ENCODE measurements at places on chromosomes 11 and 22.

DNA sequence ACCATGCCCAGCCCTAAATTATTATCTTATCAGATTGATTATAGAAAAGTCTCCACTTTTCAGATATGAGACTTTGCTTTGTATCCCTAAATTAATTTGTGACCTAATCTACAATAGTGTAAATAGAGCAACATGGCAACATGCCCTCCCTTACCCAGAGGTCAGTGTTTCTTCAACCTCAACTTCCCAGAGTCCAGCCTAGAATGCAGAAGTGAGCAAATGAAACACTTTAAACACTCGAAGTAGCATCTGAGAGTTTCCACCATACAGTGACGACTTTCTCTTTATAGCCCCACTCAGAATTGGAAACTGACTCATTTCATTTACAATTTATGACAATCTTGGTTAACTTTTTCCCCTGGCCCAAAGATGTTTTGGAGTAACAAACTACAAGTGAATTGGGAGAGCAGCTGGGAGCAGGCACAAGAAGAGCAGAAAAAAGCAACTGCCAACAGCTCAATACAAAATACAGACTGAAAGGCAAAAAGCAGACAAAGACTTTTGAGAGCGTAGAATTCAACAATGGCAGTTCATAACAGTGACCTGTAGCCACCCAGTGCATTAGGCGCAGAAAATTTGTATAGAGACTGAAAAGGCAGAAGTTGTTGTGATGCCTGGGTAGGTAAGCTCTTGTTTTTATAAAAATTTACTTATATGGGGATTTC lies 10.1 kb upstream of the BLID start:
- no peak for DNase-seq

GRCh38 chr11:120040151-120040840 lies 97.6 kb downstream of the TRIM29 start:
- DNase-seq = no peak

DNA sequence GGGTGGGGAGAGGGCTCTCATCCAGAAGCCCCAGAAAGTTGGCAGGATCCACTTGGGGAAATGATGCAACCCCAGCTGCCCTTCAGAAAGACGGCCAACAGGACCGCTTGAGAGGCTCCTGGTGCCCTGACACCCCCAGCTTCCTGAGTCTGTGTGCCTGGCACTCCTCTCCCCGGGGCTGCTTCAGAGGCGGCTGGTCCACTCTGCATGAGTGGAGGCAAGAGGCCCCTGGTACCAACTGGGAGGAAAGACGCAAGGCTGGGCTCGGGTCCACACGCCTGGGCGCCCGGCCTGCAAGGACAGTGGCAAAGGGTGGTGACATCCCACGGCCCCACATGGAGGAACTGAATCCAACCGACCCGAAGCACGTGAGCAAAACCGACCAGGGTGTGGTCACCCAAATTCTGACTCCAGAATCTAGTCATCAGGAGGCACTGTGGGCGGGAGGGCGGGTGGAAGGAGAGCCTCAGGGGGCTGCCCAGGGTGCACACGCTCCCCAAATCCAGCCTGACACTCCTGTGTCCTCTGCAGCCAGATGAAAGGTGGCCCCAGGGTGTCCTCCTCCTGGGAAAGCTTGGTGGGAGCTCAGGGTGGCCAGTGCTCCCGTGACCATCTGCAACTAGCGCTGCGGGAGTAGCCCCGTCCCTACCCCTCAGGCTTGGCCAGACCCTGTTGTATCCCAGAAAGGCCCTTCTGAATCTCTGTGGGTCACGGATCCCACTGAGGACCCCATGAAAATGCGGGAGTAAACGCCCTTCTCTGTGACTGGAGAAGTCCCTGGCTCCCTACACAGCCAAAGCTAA lies 3.7 kb downstream of the RNH1 start:
- DNase-seq = no peak

GRCh38 chr11:26025676-26026075 lies 306.3 kb upstream of the ANO3 start:
- no peak for DNase-seq

GRCh38 chr11:115267238-115267781 lies 236.9 kb downstream of the CADM1 start:
- no peak for DNase-seq

DNA sequence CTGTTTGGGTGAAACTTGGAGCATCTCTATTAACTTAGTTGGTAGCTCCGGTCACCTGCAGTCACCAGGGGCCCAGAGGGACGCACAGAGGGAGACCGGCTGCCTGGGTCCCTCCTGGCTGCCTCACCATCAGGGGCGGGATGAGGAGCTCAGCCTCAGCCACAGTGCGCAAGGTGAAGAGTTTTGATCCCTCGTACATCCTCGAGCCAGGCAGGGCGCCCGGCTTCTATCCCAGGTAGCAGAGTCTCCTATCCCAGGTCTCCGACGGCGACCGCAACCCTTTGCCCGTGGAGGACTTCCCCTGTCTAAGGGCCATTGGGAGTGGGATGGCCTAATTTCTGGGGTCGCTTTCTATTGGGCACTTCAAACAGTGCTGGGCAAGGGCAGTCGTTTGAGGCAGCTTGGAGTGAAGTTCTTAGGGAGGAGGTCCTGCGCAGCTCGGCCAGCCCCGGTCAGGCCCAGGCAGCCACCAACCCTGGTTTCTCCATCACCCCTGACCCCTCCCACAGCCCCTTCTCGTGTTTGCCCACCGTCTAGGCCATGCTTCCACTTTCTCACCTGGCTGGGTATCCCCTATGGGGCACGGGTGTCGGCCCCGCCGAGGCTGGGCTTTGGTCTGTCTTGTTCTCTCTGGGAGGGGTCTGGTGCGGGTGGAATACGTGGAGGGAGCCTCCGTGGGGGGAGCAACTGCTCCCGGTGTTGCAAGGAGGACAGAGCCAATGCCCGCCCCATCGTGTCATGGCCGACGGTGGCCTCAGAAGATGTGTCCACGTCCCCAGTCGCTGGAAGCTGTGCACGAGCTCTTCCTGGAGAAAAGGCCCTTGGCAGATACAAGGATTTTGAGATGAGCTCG lies 3.6 kb upstream of the MRGPRG start:
- no peak for DNase-seq

DNA sequence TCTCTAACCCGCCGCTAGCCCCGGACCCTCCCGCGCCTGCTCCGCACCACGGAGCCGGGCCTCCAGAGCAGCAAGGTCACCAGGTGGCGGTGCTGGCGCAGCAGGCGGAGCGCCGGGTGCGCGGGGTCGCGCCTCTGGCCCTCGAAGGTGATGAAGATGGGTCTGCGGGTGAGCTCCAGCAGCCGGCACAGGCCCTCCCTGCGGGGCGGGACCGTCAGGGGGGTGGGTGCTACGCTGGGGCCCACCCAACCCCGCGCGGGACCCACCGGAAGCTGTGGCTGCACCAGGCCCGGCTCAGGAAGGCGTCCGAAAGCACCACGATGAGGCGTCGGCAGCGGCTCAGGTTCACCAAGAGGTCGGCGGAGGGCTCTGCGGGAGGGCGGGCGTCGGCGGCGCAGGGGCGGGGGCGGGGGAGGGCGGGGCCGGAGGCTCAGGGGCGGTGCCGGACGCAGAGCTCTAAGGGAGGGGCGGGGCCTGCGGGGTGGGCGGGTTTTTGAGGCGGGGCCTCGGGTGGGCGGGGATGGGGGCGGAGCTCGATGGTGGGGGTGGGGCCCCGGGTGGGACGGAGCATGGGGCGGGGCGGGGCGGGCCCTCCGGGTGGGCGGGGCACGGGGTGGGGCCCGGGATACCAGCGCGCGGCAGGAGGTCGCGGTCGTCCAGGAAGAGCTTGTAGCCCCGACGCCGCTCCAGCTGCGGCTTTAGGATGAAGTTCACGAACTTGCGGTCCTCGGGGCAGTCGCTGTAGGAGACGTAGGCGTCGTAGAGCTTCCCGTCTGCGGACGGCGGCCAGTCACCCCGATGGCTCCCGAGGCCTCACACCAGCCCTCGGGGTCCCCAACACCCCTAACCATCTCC lies 7.8 kb downstream of the SIGIRR start:
- DNase-seq = peak; percentile 90

GRCh38 chr11:112269139-112269538 lies 8.5 kb upstream of the PLET1 start:
- no peak for DNase-seq

DNA sequence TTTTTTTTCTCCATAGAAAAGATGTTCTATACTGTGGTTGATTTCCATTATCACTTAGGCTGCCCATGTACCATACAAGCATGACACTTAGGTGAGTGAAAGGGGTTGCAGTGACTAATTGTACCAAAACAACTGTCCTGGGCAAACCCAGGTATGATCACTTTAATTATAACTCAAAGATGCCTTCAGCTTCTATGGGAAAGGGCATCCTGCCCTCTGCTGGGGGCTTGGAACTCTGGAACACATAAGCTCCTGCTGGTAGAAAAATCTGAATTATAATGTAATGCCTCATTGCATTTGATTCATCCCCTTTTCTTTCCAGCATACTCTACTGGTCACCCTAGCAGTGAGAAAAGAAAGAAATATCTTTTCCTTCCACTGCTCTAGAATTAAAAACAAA lies 206.3 kb downstream of the DDX10 start:
- DNase-seq = peak; percentile 45

DNA sequence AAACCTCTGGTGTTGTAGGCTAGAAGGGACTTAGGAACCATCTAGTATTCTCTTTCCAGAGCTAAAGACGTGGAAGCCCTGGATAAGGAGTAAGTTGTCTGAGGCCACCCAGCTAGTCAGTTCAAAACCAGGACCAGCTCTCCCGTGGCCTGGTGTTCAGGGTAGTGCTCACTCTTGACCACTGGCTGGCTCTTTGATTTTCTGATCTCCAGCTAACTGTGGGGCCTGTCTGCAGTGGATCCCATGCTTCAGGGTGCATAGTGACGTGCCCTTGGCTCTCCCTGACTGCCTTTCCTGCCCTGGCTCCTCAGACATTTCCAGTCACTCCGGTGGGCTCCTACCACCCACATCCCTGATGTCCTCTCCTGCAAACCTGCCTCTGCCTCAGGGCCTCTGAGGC lies 1.3 kb downstream of the CLMP start:
- no peak for DNase-seq

DNA sequence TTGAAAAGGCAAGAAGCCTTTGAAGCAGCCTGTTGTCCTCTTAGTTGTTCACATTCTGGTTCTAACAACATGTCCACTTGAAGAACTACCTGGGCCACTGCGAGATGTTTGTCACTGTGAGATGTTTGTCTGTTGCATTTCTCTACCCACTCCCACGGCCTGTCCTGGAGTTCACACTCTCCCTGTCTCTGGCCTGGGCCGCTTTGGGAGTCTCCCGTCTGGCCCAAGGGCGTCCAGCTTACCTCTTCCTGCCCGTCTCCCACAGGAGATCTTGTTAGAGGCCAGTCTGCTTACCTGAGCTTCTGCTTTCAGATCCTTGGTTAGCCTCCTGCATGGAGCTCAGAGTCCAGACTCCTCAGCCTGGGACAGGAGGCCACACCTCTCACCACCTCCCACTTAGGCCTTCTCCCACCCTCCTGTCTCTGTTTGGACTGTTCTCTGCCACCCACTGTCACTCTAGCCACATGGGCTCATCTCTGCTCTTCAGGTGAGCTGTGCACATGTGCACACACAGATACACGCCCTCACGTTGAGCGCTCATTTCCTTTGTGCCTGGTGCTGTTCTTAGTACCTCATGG lies 66.0 kb downstream of the TBC1D22A start:
- no peak for DNase-seq

DNA sequence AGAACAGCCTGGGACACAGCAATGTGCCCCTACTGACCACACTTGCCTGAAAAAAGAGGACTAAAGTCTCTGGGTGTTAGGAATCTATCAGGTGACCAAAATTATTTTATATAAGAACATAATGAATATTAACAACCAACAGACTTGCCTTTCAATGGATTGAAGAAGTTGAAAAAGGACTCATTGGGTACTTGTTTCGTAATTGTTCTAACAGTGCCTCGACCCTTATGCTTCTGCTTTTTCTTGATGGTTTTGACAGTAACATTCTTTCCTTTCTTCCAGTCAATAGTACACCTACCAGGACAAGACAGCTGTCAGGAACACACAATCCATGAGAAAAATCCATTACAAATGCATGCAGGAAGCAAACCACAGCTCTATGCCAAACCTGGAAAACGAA lies 29.0 kb upstream of the PHLDA2 start:
- no peak for DNase-seq

DNA sequence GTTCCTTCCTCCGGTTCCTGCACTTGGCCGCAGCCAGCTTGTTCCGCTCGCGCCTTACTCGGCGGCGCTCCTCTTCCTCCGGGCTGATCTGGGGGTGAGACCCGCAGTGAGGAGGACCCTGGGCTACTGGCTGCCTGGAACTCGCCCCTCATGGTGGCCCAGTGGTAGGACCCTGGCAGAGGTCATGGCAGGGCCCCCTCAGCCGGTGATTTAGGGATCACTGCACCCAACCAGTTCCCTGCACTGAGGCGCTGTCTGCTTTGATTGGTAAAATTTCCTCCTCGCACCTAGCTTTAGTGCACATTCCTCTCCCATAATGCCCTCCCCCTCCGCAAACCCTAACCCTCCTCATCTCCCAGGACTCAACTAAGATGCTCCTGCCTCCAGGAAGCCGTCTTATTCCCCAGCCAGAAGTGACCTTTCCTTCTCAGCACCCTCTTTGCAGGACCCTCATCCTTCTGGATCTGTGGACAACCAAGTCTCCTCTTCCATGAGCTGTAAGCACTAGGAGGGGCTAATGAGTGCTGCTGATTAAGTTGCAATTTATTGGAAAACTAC lies 3.6 kb downstream of the CCDC85B start:
- no peak for DNase-seq

GRCh38 chr11:114051558-114051957 lies 8.0 kb upstream of the ZBTB16 start:
- DNase-seq = no peak

GRCh38 chr11:1553808-1554594 lies 18.1 kb downstream of the DUSP8 start:
- DNase-seq = no peak

GRCh38 chr11:45278714-45279113 lies 7.4 kb downstream of the SYT13 start:
- no peak for DNase-seq
